Activated CD4-positive, alpha-beta memory T cell treated with anti-CD3 and anti-CD28 coated beads for 36 hours (primary cell): ENCODE measurements at places on chromosomes 1 and 21. TPM values are rescaled to one million over a fixed set of nuclear protein-coding genes. Genes with fewer than 3 reads are reported as not detected.

The SPRR2G gene
- total RNA-seq: not detected

The DISC1 gene
- 3.9 TPM for total RNA-seq

The GOLT1A gene
- total RNA-seq: 0.27 TPM

The VHLL gene
- total RNA-seq: not detected

The CR1L gene
- total RNA-seq: not detected

The OR2T11 gene
- total RNA-seq: not detected

The TTC24 gene
- total RNA-seq: 0.51 TPM

The DLGAP3 gene
- 0.82 TPM for total RNA-seq

The C1orf159 gene
- total RNA-seq: 19.5 TPM

The TEKT2 gene
- total RNA-seq: not detected

The NKAIN1 gene
- not detected for total RNA-seq

The LPAR3 gene
- total RNA-seq: 0.83 TPM

The RRP1 gene
- total RNA-seq: 47.8 TPM

The WASF2 gene
- total RNA-seq: 109 TPM

The KCNA3 gene
- total RNA-seq: 25.6 TPM

The C4BPA gene
- not detected for total RNA-seq

The KRTAP10-7 gene
- total RNA-seq: not detected

The HHAT gene
- 1.6 TPM for total RNA-seq

The MR1 gene
- total RNA-seq: 19.5 TPM

The UCHL5 gene
- 77.5 TPM for total RNA-seq

The PGLYRP3 gene
- not detected for total RNA-seq

The FAM72D gene
- 20.1 TPM for total RNA-seq

The PEAR1 gene
- total RNA-seq: not detected

The AMY1C gene
- total RNA-seq: not detected

The ST6GALNAC5 gene
- not detected for total RNA-seq

The STYXL2 gene
- not detected for total RNA-seq

The ARHGAP30 gene
- 178 TPM for total RNA-seq

The RXRG gene
- total RNA-seq: not detected

The LRRC71 gene
- not detected for total RNA-seq

The VSIG8 gene
- not detected for total RNA-seq

The CHI3L2 gene
- total RNA-seq: 2.2 TPM

The TEX38 gene
- total RNA-seq: not detected

The CLDN8 gene
- total RNA-seq: not detected

The TMEM69 gene
- total RNA-seq: 34.5 TPM

The UCK2 gene
- total RNA-seq: 60.1 TPM

The SELL gene
- total RNA-seq: 103 TPM

The VAMP4 gene
- 13.2 TPM for total RNA-seq

The CEP85 gene
- total RNA-seq: 30.3 TPM

The PGBD5 gene
- total RNA-seq: not detected

The PDE9A gene
- 7.5 TPM for total RNA-seq

The EDARADD gene
- 4.8 TPM for total RNA-seq

The SLC35F3 gene
- total RNA-seq: 0.59 TPM

The FCGR2B gene
- not detected for total RNA-seq

The MEX3A gene
- total RNA-seq: 0.43 TPM

The AK2 gene
- 325 TPM for total RNA-seq

The RHOU gene
- 0.57 TPM for total RNA-seq

The PTGS2 gene
- 2.9 TPM for total RNA-seq

The ABCA4 gene
- not detected for total RNA-seq

The ARHGEF10L gene
- total RNA-seq: not detected
